ENCODE measurements at places on chromosomes 2 and 18. TPM values are rescaled to one million over a fixed set of nuclear protein-coding genes. Genes with fewer than 3 reads are reported as not detected.

ADD2 gene
- polyA plus RNA-seq, result 0.46 TPM

SNORC gene
- polyA plus RNA-seq, result 5.0 TPM

ANKRD53 gene
- 0.71 TPM for polyA plus RNA-seq

SPC25 gene
- 1.8 TPM for polyA plus RNA-seq
